ENCODE measurements at places on chromosomes 3 and 15. TPM values are rescaled to one million over a fixed set of nuclear protein-coding genes. Genes with fewer than 3 reads are reported as not detected.

The CSTA gene
- total RNA-seq: 2.5 TPM

The SYNPR gene
- not detected for total RNA-seq

The ROBO1 gene
- 42.6 TPM for total RNA-seq

The TMEM45A gene
- total RNA-seq: 103 TPM

The GPR176 gene
- 40.3 TPM for total RNA-seq
